Epithelial cell of proximal tubule (primary cell): ENCODE measurements at places on chromosomes 7 and 10. TPM values are rescaled to one million over a fixed set of nuclear protein-coding genes. Genes with fewer than 3 reads are reported as not detected.

GRCh38 chr10:124025660-124026588, 67.5 kb downstream of the CHST15 start:
- DNase-seq: no peak

DNA sequence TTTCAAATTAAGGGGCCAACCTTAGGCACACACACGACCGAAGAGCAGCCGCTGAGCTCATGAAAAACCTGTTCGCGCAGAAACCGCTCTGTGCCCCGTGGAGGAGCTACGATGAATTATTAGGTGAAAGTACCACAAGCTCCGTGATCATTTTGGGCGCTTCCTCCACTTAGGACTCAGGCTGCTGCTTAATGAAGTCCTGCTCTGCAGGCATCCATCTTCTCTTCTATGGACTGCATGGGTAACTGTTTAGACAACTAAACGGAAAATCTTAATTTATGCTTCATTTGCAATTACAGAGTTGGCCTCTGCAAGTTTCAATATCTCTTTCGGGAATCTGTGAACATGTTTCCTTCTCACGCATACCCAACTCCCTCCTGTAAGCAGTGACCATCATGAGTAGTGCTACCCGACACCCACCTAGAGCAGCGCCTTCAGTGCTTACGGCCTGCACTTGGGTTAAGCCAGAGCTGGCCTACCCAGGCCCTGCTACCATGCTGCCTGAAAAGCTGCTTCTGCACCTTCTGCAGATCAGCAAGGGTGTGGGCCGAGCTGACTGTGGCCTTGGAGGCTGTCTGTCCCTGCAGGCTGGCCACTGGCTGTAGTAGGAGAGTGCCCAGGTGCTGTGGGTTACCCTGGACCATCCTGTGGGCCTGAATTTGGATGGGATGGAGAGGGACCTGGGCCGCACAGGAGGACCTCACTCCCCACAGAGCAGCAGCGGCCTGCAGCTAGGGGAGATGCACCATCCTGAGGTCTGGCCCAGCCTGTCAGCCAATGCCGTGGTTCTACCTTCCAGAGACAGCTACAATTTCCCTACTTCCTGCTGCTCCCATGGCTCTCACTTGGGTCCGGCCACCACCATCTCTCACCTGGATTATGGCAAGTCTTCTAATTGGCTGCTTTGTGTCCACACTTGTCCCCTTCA, 36.0 kb downstream of the GNA12 start:
- DNase-seq: no peak

- peak; percentile 29 for DNase-seq
Observed at GRCh38 chr7:18861514-18862118, 255.8 kb downstream of the TWIST1 start.

TMEM213 gene
- 0.07 TPM in 1 of 2 replicates, not detected in the other for total RNA-seq

EGR2 gene
- 0.06 TPM in 1 of 2 replicates, not detected in the other for total RNA-seq
